ENCODE measurements at places on chromosomes 7 and 10.

GRCh38 chr7:81721437-81721836, 48.4 kb downstream of the HGF start:
- DNase-seq = no peak

DNA sequence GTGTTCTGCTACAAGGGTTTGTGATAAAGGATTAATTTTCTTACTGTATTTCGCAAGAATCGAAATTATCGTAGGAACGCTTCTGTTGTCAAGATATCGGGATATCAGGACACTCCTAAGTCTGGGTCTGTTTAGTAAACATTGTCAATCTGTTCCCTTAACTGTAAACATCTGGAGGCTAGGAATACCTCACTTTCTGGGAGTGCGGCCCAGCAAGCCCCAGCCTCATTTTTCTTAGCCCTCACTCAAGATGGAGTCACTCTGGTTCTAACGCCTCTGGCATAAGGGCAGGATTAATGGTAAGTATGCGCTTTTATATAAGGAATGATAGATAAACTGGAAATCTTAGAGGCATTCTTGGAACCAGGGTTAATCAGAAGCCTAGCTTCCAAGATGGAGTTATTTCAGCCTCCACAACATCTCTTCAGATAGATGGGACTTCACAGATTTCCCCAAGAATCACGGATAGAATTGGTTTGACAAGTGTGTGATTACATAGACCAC, 30.1 kb upstream of the CCL24 start:
- DNase-seq = no peak

DNA sequence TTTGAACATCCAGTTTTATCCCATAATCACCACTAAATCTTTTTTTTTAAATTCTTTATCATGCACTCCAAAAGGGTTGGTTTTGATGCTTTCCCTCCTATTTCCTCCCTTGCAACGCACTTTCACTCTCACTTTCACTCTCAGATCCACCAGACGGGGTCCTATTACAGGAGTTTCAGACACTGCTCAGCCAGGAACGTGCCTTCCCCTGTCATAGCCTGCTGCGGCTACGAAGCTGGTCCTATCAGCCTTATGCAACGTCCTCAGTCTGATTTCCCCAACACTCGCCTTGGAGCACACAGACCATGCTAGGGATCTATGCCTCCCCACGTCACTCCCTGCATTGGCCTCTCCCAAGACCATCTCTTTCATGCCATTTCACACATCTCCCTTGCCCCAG, 23.4 kb downstream of the ZPBP start:
- no peak for DNase-seq

DNA sequence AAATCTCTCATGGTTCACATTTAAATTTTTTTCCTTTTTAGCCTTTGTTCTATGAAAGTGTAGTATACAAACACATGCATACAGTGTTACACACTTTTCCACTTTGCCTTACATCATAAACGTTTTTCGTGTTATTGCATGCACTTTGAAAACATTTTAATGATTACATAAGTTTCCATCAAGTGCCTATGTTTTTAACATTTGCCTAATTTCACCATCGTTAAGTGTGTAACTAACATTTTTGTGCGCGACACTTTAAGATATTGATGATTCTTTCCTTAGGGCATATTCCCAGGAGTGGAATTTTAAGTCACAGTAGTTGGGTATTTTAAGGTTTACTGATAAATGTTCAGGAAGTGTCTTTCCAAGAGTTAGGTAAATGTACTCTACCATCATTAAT, 1.5 kb upstream of the FRAT2 start:
- no peak for DNase-seq

GRCh38 chr10:64368298-64368697, 847.1 kb downstream of the REEP3 start:
- no peak for DNase-seq

Measured in fibroblast of skin of left biceps (primary cell).